ENCODE measurements at places on chromosomes 5 and 9. TPM values are rescaled to one million over a fixed set of nuclear protein-coding genes. Genes with fewer than 3 reads are reported as not detected.

SLC46A2 gene
- total RNA-seq, result not detected

FOXD4L3 gene
- total RNA-seq, result not detected

C5orf58 gene
- not detected for total RNA-seq

TRIM7 gene
- not detected for total RNA-seq

- peak; percentile 90 for DNase-seq
These were observed 146.6 kb downstream of the GAPVD1 start for GRCh38 chr9:125407974-125408900.

DNA sequence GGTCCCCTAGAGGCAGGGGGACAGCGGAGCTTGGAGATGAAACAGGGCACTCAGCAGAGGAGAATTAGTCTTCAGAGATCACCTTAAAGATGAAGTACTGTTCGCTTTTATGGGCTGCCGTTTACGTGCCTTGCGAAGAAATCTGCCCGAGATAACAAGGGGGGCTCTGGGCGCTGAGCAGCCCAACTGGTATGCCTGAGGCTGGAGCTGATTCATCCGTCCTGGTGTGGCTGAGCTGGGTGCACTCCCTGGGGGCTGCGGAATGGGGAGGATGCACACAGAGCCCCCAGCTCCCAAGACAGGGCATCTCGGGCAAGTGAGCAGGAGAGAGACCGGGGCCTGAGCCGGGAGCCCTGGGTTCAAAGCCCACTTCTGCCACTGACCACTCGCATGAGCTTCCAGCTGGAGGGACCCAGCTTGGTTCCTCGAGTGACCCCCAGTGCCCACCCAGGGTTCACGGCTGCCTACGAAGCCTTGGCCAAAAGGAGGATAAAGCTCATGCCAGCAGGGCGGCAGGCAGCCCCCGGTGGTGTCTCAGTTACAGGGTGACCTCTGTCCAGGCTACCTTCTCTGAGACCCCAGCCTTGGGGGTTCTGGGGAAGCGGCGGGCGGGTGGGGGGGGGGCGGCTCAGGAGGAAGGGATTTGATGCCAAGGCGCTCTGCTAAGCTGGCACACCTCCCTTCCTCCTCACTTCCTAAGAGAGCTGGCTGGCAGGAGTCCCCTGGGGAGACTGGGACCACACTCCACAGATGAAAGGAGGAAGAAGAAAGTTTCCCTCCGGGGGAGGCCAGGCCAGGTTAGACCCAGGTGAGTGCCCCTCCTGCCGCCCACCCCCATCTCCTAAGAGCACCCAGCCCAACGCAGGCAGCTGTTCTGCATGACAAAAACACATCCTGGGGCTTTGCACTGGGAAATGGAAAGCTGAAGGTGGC is 5.7 kb downstream of the FIBCD1 start:
- DNase-seq, result no peak

DNA sequence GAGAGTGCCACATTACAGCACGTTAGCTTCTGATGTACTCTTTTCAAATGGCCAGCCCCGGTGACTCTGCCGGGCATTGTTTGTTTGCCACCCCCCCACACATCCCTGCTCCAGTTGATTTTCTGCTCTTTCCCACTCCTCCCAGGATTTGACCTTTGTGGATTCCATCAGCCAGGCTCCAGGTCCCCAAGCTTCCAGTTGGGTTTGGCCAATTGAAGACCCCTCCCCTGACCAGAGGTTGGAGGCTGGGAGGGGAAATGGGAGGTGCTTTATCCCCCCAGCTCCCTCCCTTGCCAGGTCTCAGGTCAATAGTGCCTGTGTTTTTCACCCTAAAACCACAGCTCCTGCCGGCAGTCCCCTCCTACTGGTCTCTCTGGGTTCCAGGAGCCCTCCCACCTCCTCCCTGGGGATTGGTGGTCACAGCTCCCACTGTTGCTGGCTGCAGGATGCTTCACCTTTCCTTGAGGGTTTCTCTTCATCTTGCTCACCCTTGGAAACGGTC is 34.9 kb downstream of the IRF1 start:
- DNase-seq, result no peak

- no peak for DNase-seq
These were observed 76.5 kb upstream of the HSPA9 start for GRCh38 chr5:138651767-138652117.

DNA sequence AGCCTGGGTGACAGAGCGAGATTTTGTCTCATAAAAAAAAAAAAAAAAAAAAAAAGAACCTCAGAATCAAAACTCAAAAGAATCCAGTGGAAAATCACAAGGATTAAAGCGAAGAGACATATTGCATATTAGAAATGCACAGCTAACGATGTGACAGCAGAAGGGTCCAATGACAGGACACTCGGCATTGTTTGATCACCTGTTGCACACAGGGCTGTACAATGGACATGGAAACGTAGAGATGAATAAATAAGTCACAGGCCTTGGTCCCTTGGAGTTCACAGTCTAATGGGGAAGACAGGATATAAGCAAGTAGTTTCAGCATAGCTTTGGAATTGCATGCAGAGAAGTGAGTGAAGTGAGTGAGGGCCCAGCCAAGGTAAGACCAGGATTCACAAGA is 25.9 kb upstream of the PIK3R1 start:
- no peak for DNase-seq
